Left ventricle myocardium inferior (tissue), 1 donor: ENCODE measurements at places on chromosomes 11 and 22. TPM values are rescaled to one million over a fixed set of nuclear protein-coding genes. Genes with fewer than 3 reads are reported as not detected.

The ZBTB16 gene
- 64.5 TPM for total RNA-seq

The CYP2D6 gene
- 0.16 TPM for total RNA-seq

DNA sequence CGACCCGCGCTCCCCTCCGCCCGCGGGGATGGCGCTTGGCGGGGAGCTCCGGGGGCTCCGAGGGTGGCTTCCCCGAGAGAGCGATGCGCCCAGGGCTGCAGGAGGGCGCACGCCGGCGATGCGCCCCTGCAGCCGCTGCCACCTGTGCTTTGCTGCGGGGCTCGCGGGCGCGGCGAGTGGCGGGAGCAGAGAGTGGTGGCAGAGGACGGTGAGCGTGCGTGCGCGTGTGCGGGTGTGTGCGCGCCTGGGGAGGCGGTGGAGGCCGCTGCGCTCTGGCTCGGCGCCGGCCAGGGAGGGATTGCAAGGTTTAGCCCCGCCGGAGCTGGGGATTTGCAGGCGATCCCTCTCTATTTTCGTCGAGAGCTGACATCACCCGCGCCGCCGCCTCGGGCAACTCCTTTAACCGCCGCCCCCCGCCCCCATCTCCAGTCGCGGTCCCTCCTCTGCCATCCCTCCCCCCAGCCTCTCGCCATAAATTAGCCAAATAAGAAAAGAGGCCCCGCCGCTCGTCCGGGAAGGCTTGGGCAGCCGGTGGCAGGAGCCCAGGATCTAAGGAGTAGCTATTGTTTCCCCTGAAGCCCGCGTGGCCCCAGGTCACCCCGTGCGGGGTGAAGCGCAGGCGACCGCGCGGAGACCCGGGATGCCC, at the start of gene SLC1A2:
TSS of gene SLC1A2 (minus strand) at position 375 of the 646 bp plus-strand sequence. CDS start 592 bp downstream, outside the sequence.
- peak within 1 kb of the TSS; percentile 67 for H3K4me3 ChIP-seq
- H3K4me1 ChIP-seq, result peaks cover 26% of the 10 kb centered on the region
- no peak for DNase-seq
- H3K36me3 ChIP-seq, result no peaks in the 10 kb centered on the region

GRCh38 chr11:116513278-116513823, 259.4 kb downstream of the BUD13 start:
- no peaks in the 10 kb centered on the region for H3K36me3 ChIP-seq
- H3K4me3 ChIP-seq, result no peak overlapping the region
- no peak overlapping the region for H3K27ac ChIP-seq
- DNase-seq, result no peak

- no peak overlapping the region for H3K4me3 ChIP-seq
- H3K27me3 ChIP-seq, result peaks cover 47% of the 10 kb centered on the region
- no peak for DNase-seq
Observed at GRCh38 chr22:22005945-22006595, 23.5 kb upstream of the TOP3B start.

DNA sequence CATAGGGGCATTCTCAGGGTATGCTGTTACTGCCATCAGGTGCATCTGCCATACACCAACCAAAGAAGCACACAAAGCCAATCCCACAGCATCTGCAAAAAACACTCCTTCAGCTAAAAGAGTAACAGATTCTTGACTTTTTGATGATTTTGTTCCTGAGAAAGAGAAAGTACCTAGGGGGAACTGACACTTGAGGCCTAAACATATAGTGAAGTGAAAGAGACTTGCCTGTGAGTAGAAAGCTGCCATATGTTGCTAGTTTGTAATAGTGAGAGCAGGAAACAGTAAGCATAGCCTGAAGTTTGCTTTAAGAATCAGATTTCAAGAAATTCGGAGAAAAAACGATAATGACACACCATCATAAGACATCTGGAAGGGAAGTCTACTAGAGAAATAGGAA, 97.9 kb upstream of the CTSC start:
- H3K27me3 ChIP-seq, result no peaks in the 10 kb centered on the region
- no peak overlapping the region for H3K4me3 ChIP-seq
- no peaks in the 10 kb centered on the region for H3K4me1 ChIP-seq
- no peak for DNase-seq

DNA sequence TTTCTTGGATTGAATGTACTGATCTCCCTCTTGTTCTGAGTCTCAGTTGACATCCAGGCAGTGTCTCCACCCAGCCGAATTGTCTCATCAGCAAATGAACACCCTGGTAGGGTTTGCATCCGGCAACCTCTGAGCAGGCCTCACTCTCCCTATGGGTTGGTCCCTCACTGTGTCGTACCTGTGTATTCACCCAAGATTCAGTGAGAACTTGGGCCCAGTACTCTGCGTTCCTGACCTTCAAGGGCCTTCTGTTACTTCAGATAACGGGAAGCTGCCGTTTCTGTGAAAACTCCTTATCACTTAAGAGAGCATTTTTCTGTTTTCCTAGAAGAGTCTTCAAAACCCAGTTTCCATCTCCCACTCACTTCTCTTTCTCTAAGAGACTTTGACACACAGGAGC, 915.6 kb downstream of the TBC1D22A start:
- no peak for DNase-seq
- no peak overlapping the region for H3K27ac ChIP-seq
- no peaks in the 10 kb centered on the region for H3K4me1 ChIP-seq
- no peaks in the 10 kb centered on the region for H3K36me3 ChIP-seq
- H3K27me3 ChIP-seq, result peaks cover 43% of the 10 kb centered on the region
- no peak overlapping the region for H3K4me3 ChIP-seq

- no peak for DNase-seq
- peaks cover 13% of the 10 kb centered on the region for H3K27me3 ChIP-seq
- no peak overlapping the region for H3K27ac ChIP-seq
- peaks cover 6% of the 10 kb centered on the region for H3K4me1 ChIP-seq
Observed at GRCh38 chr11:118045191-118045590, 31.7 kb upstream of the TMPRSS4 start.

DNA sequence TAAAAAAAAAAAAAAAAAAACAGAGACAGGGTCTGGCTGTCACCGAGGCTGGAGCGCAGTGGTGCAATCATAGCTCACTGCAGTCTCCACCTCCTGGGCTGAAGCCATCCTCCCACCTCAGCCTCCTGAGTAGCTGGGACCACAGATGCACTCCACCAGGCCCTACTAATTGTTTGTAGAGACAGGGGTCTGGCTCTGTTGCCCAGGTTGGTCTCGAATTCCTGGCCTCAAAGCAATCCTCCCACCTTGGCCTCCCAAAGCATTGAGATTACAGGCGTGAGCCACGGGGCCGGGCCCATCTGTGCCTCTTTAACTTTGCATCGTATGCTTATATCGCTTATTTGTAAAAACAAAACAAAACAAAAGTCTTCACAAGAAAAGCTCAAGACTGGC, 3.1 kb downstream of the CPT1A start:
- H3K36me3 ChIP-seq, result no peaks in the 10 kb centered on the region
- peaks cover 88% of the 10 kb centered on the region for H3K4me1 ChIP-seq
- DNase-seq, result no peak
- H3K27me3 ChIP-seq, result no peaks in the 10 kb centered on the region

DNA sequence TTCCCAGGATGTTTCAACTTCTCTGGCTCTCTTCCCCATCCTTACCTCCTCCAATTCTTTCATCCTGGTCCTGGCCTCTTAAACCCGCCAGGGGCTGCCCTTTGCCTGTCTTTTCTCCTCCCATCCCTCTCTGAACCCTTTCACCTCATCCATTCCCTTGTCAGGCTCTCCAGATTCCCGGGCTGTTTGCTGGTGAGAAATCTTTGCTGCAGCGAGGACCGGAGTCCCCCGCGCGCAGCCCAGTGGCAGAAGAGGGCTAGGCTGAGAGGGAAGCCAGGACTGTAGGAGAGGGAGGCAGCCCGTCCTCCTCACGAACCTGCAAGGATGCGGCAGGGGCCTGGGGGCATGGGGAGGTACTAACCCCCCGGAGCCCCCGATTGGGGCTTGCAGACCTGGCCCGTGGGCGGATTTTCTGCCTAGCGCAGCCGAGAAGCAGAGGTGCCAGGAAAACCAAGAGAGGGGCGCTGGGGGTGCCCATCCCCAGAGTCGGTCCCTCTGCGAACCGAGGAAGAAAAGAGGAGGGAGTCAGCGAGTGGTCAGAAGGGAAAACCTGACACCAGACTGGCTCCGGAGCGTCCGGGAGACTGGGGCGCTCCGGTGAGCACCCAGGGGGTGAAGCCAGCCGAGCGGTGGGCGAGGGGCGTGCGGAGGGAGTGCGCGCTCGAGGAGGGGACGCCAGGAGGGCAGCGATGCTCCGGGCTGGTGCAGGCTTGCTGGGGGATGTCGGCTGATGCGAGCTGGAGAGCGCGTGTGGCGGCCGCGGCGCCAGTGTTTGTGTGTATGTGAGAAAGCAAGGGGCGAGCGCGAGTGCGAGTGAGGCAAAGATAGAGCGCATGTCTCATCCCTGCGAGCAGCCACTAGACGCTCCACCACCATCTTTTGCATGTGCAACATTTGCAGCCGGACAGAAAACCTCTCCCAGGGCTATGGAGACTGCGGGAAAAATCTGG, at the start of gene GRIA4:
TSS of gene GRIA4 (plus strand) at position 242 of the 950 bp plus-strand sequence. CDS start 925 bp downstream, outside the sequence.
- peaks cover 22% of the 10 kb centered on the region for H3K4me1 ChIP-seq
- peaks cover 88% of the 10 kb centered on the region for H3K27me3 ChIP-seq
- peak within 1 kb of the TSS; percentile 58 for H3K4me3 ChIP-seq

DNA sequence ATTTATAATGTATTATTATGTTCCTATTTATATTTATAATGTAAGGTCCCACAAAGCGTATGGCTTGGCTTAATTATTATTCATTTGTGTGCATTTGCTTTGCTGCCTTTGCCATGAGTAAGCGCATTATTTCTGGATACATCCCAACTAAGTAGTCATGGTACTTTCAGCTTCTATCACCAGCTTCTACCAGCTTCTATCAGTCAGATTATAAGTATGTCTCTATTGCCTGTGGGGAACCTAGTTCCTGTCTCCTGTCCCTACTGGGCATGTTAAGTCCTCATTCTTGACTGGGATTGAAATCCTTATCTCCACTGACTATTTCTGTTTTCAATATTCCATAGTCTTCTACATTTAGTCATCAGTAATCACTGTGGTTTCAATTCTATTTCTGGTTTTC, 33.5 kb upstream of the OR10W1 start:
- H3K36me3 ChIP-seq, result no peaks in the 10 kb centered on the region
- no peak overlapping the region for H3K4me3 ChIP-seq
- H3K27me3 ChIP-seq, result no peaks in the 10 kb centered on the region
- H3K4me1 ChIP-seq, result no peaks in the 10 kb centered on the region
- no peak overlapping the region for H3K27ac ChIP-seq

DNA sequence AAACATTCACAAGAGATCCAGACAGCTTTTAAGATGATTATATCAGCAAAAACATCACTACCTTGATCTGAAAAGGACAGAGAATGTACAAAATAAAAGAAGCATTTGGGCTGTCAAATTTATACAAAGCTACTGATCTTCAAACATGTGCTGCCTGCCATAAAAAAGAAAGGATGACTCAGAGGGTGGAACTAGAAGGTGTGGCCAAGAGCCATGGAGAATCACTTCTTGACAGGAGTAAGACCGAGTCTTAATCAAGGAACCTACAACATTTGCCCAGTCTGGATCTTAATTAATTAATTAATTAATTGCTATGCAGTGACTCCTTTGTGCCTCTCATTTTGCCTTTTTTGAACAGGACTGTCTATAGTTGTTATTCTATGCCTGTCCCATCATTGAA, 33.2 kb downstream of the C11orf96 start:
- H3K36me3 ChIP-seq, result no peaks in the 10 kb centered on the region
- H3K4me1 ChIP-seq, result no peaks in the 10 kb centered on the region
- DNase-seq, result no peak
- H3K27ac ChIP-seq, result no peak overlapping the region
- no peaks in the 10 kb centered on the region for H3K27me3 ChIP-seq

GRCh38 chr22:29632672-29633071, 29.2 kb downstream of the NF2 start:
- peaks cover under 1% of the 10 kb centered on the region for H3K36me3 ChIP-seq
- H3K27me3 ChIP-seq, result no peaks in the 10 kb centered on the region
- DNase-seq, result no peak
- no peak overlapping the region for H3K4me3 ChIP-seq
- no peak overlapping the region for H3K27ac ChIP-seq
- peaks cover 45% of the 10 kb centered on the region for H3K4me1 ChIP-seq

GRCh38 chr11:97414801-97415200, 1025.0 kb downstream of the JRKL start:
- no peak overlapping the region for H3K27ac ChIP-seq
- H3K4me3 ChIP-seq, result no peak overlapping the region
- H3K36me3 ChIP-seq, result no peaks in the 10 kb centered on the region
- no peak for DNase-seq
- H3K27me3 ChIP-seq, result no peaks in the 10 kb centered on the region
- no peaks in the 10 kb centered on the region for H3K4me1 ChIP-seq

DNA sequence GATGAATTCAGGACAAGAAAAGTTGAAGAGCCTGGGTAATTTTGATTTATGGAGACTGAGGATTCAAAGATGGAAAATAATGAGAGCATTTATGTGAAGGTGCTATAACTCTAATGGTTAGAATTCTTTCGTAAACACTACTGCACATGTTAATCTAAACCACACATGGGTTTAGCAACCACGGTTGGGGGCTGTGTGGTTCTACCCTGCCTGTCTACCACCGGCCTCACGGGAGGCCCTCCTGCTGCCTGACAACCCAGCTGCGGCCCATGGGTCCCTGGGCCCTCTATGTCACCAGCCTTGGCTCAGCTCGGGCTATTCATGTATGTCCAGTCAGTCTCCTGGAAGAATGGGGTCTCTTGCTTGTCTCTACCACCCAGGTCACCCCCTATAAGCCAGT, 68.5 kb upstream of the ARFGAP3 start:
- peak overlapping the region; percentile 95 for H3K27ac ChIP-seq
- H3K4me3 ChIP-seq, result no peak overlapping the region
- no peak for DNase-seq
- H3K4me1 ChIP-seq, result peaks cover 97% of the 10 kb centered on the region

DNA sequence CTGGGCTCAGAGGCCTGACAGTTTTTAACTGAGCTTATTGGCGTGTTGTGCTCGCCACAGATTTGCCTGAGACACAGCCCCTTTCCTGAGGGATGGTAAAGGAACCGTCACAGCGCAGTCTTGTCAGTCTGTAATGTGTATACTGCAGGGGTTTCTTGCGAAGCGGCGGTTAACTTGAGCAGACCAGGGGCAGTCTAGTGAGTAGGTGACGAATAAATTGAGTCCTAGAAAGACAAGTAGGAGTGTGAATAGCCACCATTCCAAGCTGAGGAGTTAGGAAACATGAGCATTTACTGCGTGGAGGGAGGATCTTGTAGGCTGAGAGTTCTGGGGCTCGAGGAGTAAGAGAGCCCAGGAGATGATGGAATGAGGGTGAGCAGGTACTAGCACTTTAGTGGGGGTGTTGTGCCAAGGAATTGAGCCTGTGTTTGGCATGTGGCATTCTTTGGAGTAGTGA, 1.4 kb downstream of the MED15 start:
- H3K36me3 ChIP-seq, result no peaks in the 10 kb centered on the region
- H3K4me1 ChIP-seq, result peaks cover 72% of the 10 kb centered on the region
- H3K27me3 ChIP-seq, result no peaks in the 10 kb centered on the region

DNA sequence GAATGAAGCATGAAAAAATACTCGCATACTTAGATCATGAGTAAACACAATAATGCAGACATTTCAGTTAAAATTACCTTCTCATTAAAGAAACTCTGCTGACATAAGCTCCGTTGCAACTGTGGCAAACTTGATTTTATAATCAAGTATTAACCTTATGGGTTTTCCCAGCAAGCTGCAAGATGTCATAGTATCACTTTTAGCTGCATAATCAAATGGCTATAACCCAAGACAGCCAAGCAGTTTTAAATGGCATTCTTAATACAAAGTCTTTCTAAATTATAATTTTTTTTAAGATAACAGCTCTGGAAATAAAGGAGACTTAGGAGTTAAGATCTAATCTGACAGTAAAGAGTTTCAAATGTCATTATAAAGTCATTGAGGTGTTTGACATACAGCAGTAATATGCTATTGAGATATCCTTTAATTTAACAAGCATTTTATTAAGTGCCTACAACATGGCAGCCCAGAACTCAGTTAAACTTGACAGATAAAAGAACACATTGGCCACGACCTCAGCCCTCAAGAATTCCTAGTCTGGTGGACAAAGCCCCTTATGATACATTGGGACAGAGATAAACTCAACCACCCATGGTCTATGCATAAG, 163.1 kb upstream of the FAT3 start:
- no peak overlapping the region for H3K27ac ChIP-seq
- no peak overlapping the region for H3K4me3 ChIP-seq
- no peaks in the 10 kb centered on the region for H3K27me3 ChIP-seq
- H3K4me1 ChIP-seq, result no peaks in the 10 kb centered on the region
